Astrocyte (in vitro differentiated cells and primary cell): ENCODE measurements at places on chromosomes 5 and 9.

DNA sequence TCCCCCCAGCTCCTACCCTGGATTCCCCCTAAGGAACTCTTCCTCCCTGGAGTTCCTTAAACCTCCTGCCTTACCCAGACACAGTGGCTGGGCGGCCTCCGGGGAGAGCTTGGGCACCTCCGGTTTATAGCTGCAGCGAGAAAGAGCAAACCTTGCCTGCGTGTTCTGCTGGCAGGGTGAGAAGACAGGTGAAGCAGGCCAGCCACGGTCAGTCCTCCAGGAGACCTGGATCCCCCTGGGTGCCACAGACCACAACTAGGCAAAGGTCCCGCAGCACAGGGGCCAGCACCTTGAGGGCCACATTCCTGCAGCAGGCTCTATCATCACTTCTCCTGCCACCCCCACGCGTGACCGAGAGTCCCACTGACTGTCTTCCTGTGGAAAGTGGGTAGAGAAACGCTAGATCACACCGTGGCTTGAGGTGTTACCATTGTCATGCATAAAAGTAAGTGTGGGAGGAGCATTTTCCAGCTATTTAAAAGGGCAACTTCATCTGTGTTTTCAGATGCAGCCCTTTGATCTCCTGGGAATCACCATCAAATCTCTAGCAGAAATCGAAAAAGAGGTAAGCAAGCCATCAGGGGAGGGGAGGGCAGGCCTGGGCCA is 130.2 kb upstream of the LMX1B start:
- no peaks in the 10 kb centered on the region for H3K27me3 ChIP-seq
- DNase-seq = no peak
- H3K4me3 ChIP-seq = no peak overlapping the region

DNA sequence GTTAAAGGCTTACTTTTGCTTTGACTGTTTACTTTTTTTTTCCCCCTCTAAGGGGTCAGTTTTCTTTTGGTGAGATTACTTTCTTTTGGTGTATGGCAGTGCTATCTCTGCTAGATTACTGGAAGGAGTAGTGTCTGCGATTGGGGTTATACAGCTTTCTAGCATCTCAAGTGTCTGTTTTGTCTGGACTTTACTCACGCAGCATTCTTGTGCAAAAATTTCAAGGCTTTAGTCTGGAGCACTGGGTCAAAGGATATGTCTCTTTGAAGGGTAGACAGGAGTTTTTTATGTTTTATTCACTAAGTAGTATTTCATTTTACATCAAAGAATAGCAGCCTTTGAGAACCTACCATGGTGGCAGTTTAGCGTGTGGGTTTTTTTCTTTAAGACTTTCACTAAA is 52.6 kb downstream of the NDUFS4 start:
- H3K4me3 ChIP-seq = no peak overlapping the region
- no peaks in the 10 kb centered on the region for H3K27me3 ChIP-seq
- H3K27ac ChIP-seq = no peak overlapping the region
- H3K4me1 ChIP-seq = peaks cover 3% of the 10 kb centered on the region

- no peak for DNase-seq
- H3K27me3 ChIP-seq = no peaks in the 10 kb centered on the region
- no peak overlapping the region for H3K27ac ChIP-seq
- H3K4me1 ChIP-seq = no peaks in the 10 kb centered on the region
- H3K4me3 ChIP-seq = no peak overlapping the region
These were observed 39.0 kb upstream of the PPP1R26 start for GRCh38 chr9:135440620-135441019.

DNA sequence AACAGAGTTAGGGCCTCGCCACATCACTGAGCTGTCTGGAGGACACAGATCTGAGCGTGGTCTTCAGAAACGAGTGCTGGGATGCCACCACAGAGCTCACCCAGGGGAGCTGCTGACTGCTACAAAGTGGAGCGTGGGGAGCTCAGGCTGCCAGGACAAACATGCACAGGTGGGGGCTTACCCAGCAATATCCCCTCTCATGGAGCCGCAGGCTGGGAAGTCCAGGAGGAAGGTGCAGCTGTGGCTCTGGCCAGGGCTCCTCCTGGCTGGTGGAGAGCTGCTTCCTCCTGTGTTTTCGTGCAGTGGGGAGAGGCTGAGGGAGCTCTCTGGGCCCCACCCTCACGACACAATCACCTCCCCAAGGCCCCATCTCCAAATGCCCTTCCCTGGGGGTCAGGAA is 368.6 kb upstream of the IRX4 start:
- H3K36me3 ChIP-seq = no peaks in the 10 kb centered on the region
- no peak overlapping the region for H3K27ac ChIP-seq
- H3K4me1 ChIP-seq = no peaks in the 10 kb centered on the region
- no peak overlapping the region for H3K4me3 ChIP-seq
- no peak for DNase-seq

DNA sequence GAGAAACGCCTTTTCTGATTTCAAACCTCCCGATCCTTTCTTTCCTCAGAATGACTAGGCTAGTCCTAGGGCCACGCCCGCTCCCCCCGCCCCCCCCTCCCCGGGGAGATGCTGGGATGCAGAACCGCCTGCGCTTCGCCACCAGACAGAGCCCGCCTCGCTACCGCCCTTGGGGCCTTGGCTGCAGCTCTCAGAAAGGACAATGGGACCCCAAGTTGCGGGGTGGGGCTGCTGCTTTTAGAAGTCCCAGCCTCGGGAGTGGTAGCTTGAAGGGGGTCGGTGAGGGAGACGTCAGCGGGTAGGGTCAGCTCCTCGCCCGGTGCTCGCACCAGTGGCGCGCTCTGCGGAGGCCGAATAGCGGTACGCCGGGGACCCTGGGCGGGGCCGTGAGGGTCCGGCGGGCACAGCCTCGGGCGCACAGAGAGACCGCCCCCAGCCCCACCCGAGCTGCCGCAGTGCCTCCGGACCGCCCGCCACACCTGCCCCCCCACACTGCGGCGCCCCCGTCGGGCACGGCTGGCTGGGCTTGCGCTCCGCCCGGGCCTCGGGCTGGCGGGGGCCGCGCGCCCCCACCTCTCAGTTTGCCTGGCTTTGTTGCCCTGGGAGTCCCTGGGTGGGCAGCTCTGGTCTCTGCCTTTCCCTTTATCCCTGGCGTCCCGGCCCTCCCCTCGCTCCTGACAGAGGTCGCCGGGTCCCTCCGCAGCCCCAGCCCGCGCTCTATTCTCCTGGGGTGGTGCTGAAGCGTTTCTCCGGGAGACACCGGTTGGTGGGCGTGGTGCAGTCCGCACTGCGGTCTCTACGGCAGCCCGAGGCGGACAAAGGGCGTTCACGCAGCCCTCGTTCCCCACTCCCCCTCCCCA is 1.2 kb downstream of the MAP1B start:
- no peaks in the 10 kb centered on the region for H3K27me3 ChIP-seq
- peak; percentile 58 for DNase-seq
- peaks cover 28% of the 10 kb centered on the region for H3K4me1 ChIP-seq
- H3K36me3 ChIP-seq = peaks cover 3% of the 10 kb centered on the region

GRCh38 chr5:2532809-2533208 is 218.7 kb downstream of the IRX2 start:
- H3K4me1 ChIP-seq = no peaks in the 10 kb centered on the region
- H3K27ac ChIP-seq = no peak overlapping the region
- DNase-seq = no peak
- peaks cover 4% of the 10 kb centered on the region for H3K27me3 ChIP-seq
- H3K4me3 ChIP-seq = no peak overlapping the region

GRCh38 chr9:12778389-12778788 is 3.6 kb downstream of the LURAP1L start:
- H3K27ac ChIP-seq = no peak overlapping the region
- no peak overlapping the region for H3K4me3 ChIP-seq
- H3K4me1 ChIP-seq = no peaks in the 10 kb centered on the region
- no peak for DNase-seq
- no peaks in the 10 kb centered on the region for H3K36me3 ChIP-seq

DNA sequence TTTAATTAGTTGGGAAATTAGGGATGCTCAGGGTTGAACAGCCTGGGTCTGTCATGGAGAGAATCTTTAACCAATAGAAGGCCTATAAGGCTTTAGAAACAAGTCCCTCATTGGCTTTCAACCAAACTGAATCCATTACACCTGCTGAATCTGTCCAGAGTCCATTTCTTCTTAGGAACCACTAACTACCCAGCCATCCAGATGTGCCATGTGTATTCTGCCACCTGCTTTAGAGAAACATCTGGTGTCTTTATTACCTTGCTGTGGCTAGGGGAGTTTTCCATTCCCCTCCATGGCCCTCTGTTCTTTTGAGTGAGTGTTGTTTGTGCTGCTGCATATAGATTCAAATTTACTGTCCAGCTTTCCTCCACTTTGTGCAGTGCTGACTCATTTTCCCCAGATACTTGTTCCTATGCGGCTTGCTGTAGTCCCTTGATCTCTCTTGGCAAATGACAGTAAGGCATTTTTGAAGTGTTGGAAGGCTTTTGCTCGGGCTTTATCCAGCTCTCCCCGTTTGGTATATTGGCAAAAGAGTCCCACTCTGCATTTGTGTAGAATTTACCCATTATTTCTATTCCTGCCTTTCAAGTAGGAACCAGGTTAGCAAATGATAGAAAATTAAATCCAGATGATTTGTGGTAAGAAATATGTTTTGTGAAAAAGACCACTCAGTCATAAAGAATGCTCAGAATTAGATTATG is 54.6 kb downstream of the NLN start:
- DNase-seq = peak; percentile 74
- no peak overlapping the region for H3K4me3 ChIP-seq
- no peaks in the 10 kb centered on the region for H3K36me3 ChIP-seq
- H3K27me3 ChIP-seq = no peaks in the 10 kb centered on the region
- peaks cover 14% of the 10 kb centered on the region for H3K4me1 ChIP-seq

DNA sequence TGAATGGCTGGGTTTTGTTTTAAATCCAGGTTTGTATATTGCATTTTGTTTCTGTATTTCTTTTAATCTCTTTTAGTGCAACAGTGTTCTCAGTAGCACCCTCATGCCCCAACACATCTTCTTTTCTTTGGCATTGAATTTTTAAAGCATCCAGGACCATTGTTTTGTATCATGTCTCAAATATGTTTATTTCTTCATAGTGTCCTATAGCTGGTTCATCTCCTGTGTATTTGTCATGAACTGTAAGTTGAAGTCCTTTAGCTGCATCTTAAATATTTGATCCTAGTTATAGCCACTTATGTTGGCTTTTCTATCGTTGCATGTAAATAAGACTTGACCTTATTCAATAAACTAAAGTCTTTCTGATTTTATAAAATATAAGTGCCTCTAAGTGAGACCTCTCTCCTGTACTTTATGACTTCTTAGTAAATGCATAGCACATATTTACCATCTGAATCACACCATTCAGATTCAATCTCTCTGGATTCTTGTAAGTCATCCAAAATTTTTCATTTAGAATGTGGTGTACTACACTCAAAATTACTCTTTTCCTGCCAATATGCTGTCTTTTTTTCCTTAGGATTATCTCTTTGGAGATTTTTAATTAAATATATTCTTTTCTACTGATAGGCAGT is 21.0 kb upstream of the ERCC6L2 start:
- H3K4me1 ChIP-seq = peaks cover 14% of the 10 kb centered on the region
- no peak overlapping the region for H3K27ac ChIP-seq
- peak; percentile 78 for DNase-seq
- H3K27me3 ChIP-seq = no peaks in the 10 kb centered on the region
- no peak overlapping the region for H3K4me3 ChIP-seq
- no peaks in the 10 kb centered on the region for H3K36me3 ChIP-seq

DNA sequence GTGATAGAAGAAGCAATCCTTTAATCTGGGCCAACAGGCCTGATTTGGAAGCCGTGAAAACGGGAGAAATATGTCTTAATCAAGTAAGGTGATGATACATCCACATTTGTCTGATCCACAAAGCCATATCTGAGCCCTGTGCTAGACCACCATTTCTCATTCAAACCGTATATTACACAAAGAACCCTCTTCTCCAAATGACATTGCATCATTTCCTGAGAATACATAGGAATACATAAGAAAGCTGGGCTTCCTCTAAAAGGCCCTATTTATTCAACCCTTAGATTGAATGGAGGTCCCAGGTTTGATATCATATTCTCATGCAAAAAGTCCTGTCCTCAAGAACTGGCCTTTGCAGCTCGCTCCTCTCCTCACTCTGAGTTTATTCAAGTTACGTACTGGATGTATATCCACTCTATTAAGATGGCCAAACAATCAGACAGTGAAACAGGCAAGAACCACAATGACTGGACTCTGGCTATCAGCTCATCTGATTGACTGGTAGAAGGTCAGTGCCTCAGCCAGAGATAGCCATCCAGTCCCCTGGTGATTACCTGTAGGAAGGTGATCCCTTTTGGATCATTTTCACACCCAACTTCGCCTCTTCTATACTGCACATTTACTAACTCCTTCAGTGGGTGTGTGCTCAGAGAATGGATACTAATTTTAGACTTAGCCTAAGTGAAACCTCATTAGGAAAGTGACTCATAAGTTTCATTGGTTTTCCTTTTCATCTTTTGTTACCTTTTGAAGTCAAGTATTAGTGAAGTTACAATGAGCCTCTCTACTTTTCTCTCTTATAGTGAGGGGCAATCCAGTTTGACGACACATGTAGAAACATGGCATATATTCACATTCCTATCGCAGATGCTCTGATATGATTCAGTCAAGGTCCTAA is 167.6 kb upstream of the WWC1 start:
- DNase-seq = peak; percentile 38
- no peaks in the 10 kb centered on the region for H3K27me3 ChIP-seq
- no peak overlapping the region for H3K4me3 ChIP-seq

DNA sequence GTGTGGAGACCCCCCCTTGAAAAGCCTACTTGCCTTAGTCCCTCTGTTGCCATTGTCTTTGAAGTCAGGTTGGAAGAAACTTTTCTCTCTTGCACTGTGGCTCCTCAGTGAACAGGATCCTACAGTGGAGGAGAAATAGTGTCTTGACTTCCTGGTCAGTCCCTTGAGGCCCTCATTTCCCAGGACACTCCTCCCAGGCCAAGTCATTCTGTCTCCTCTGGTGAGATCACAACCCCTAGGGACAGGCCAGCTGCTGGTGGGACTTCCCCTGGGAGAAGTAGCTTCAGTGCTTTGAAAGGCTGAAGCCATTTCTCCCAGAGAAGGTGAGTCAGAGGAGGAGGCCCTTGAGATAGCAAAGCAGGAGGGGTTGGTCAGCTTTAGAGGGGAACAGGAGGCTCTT is 10.1 kb upstream of the GRIA1 start:
- H3K4me3 ChIP-seq = no peak overlapping the region
- H3K27ac ChIP-seq = no peak overlapping the region
- DNase-seq = no peak
- H3K4me1 ChIP-seq = no peaks in the 10 kb centered on the region
- no peaks in the 10 kb centered on the region for H3K27me3 ChIP-seq

GRCh38 chr9:93595861-93596365 is 19.5 kb downstream of the PHF2 start:
- no peaks in the 10 kb centered on the region for H3K36me3 ChIP-seq
- peaks cover 3% of the 10 kb centered on the region for H3K4me1 ChIP-seq
- no peak for DNase-seq
- H3K27ac ChIP-seq = no peak overlapping the region
- no peak overlapping the region for H3K4me3 ChIP-seq

- H3K4me3 ChIP-seq = no peak overlapping the region
- no peak for DNase-seq
- no peaks in the 10 kb centered on the region for H3K36me3 ChIP-seq
- H3K27me3 ChIP-seq = no peaks in the 10 kb centered on the region
These were observed 316.1 kb downstream of the GADD45G start for GRCh38 chr9:89920951-89921350.

GRCh38 chr5:53260446-53260845 is 150.9 kb upstream of the MOCS2 start:
- peaks cover 6% of the 10 kb centered on the region for H3K4me1 ChIP-seq
- no peaks in the 10 kb centered on the region for H3K27me3 ChIP-seq
- no peaks in the 10 kb centered on the region for H3K36me3 ChIP-seq
- no peak overlapping the region for H3K27ac ChIP-seq
- no peak overlapping the region for H3K4me3 ChIP-seq
